ENCODE measurements at places on chromosomes 3 and 15.

GRCh38 chr3:144235489-144235888 is 263.9 kb downstream of the DIPK2A start:
- no peak for DNase-seq

DNA sequence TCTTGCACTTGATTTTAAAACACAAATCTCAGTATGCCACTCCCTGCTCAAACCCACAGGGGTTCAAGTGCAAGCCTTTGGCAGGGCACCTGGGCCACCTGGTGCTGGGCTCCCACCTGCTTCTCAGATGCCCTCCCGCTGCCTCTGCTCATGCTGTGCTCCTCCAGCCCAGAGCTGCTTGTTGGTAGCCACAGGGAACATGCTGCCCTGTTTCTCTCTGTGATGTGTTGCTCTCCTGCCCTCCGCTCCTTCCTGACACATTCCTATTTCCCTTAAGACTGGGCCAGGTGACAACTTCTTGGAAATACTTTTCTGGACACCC is 27.1 kb upstream of the KY start:
- no peak for DNase-seq

DNA sequence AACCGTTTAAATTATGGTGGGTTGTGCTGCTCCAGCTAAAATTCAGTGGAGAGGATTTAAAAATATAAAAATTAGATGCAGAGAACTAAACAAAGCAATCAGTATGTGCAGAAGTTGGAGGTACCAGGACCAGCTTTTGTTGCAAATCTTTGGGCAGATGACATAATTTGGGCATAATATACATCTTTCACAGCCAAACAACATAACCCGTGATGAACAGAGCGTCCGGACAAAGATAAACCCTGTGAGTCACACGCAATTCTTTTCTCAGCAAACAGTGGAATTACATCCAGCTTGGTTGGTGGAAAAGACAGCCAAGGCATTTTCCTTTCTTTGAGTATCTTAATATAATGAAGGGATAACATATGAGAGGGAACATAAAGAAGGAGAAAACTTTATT is 419.4 kb upstream of the ADAMTS9 start:
- no peak for DNase-seq

DNA sequence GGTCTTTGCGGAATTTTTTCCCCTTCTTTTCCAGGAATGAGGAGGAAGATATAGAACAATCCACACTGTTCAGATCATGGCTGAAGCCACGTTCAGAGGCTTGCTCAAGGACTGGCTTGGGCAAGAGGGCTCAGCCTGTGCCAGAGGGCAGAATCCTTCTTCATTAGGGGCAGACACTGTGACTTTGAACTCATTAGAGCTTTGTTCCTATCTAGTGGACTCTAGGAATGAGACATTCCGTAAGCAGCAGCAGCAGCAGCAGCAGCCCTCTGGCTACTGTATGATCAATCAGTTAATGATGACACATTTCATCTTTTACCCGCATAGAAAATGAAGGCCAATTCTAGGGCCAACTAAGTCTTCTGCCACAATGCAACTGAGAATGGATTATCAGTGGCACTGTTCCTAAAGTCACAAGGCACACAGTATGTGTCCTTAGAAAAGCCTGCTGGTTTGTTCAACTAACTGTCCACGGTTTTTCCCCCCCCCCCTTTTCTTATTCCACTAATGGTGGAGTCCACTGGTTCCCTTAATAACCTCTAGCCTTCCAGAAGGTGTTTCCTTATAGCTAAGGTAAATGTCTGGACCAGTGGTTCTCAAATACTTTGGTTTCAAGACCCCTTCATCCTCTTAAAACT is 1.7 kb upstream of the RAB8B start:
- no peak for DNase-seq

GRCh38 chr3:69948246-69948862 is 51.2 kb upstream of the SAMMSON start:
- DNase-seq, result no peak

DNA sequence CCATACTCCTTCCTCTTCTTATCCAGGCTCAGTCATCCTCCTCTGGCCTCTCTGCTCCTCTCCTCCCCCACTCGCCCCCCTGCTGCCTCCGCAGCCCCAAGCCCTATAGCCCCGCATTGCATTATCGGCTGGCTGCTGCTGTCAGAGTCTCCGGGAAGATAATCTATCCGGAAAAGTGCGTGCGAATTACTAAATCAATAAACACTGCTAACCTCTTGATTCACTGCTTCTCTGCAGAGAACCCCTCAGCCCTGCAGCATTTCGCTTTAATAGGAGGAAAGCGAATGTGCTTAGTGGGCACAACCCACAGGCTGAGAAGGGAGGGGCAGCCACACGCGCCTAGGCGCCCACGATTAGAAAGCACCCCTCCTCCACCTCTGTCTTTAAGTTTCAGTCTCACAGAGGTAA is 167.6 kb downstream of the ABHD5 start:
- DNase-seq, result no peak

DNA sequence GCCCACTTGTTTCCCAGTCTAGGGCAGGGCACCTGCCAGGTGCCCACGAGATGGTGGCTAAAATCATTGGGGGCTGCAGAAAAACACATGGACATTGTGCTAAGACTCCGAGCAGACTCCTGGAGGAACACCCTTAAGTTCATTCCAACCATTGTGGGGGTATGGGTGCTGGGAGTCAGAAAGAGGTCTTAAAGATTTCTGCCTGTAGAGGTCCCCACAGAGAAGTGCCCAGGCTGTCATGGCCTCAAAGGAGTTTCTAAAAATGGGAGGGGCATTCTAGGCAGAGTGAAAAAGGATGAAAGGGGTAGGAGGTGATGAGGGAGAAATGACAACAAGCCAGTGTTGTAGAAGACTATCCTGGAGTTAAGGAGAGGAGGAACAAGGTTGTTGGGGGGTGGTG is 17.1 kb downstream of the RBP1 start:
- DNase-seq, result no peak

Data from naive thymus-derived CD4-positive, alpha-beta T cell (primary cell).